Thymus (tissue), 14 donors: ENCODE measurements at places on chromosomes 11 and 22.

- DNase-seq = no peak
Measured at GRCh38 chr11:995044-995751, 41.3 kb downstream of the MUC6 start.

GRCh38 chr22:25666308-25666707 lies 75.7 kb upstream of the MYO18B start:
- no peak for DNase-seq

DNA sequence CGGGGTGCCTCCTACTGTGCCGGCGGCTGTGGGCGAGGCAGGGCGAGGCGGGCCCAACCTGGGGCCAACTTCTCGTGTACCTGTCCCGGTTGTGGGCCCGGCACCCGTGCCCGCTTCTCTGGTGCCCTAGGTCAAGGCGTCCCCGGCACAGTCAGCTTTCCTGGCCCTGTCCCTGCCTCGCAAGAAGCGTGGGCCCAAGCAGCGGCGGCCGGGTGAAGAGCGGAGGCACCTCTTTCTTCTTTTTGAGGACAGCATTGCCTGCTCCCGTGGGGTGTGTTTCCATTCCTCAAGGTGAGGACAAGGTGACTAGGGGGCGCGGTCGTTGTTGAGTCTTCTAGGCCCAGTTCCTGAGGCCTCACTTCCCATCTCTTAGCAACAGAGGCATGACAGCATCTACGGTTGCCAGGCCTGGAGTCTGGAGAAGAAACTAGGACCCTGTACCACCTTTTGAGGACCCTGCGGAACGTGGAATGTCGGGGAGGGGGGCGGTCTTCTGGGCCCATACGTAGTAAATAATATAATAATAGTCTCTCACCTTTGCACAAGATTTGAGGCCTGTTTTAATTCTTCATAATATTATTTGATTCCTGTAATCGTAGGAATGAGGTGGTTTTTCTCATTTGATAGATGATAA lies 418 bp downstream of the ACO2 start:
- DNase-seq = no peak

DNA sequence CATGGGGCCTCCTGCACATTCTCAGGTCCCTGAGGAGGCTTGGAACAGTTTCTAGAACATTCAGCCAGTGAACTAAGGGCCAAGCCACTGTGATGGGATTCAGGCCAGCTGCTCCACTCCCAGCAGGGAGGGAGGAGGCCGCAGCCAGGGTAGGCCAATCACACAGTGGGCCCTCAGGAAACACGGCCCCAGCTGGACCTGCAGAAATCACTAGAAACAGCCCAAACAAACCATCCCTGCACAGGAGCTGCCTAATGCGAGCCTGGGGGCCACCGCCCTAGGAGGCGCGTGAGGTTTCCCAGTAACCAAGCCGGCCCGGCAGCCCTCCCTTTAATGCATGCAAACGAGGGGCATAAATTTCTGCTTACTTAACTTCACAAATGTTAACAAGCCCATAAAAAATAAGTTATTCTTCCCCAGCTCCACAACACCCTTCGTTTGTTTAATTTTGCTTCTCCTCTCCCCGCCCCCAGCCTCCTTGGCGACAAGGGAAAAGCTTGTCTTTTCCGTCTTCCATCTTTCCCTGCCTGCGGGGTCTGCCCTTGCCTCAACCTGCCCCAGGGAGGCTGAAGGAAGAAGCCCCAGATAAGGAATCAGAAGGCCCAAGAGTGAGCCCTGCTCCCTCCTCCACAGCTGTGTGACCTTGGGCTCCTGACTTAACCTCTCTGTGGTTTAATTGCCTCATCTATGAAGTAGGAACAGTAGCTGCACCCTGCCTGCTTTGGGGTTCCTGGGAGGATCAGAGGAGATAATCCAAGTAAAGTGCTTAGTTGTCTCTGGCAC lies 25.7 kb downstream of the ELFN2 start:
- DNase-seq = no peak

- DNase-seq = no peak
Measured at GRCh38 chr11:128484172-128484571, 103.2 kb downstream of the ETS1 start.

GRCh38 chr11:74770456-74770855 lies 21.8 kb downstream of the RNF169 start:
- DNase-seq = no peak

- no peak for DNase-seq
Measured at GRCh38 chr11:115644856-115645255, 140.6 kb upstream of the CADM1 start.

DNA sequence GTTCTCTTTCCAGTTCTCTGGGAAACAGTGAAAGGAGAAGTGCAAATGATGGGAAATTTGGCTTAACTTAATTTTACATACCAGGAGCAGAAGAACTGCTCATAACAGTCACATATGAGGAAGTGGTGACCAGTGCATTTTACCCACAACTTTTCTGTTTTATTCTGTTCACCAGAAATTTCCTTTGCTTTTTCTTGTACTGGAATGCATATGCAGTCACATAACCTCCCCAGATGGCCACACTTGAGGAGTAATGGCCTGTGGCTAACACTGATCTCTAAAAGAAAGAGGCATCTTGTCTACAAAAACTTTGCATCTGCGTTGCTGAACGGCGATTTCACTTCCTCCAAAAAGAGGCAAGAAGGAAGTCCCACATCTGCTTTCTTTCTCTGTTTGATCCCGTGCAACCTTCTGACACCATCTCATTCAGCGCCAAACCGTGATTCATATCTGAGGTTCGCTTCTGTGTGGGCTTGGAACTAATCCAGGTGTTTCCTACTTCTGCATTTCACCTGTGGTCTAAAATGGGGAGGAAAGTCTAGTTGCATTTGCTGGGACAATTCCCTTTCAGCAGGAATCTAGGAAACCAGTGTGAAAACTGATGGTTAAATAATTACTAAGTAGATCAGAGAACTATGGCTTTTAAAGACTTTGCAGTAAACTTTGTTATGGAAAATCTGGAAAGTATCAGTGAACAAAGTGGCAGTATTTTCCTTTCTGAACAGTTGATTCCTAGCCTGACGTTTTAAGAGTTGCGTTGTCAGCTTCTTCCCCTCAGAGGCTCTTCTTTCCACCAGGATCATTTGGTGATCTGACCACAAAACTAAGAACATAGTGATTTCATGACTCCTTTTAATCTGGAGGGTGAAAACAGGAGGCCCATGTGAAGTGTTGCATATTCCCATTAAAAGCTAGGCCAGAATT lies 4.2 kb upstream of the MPEG1 start:
- DNase-seq = peak; percentile 13

DNA sequence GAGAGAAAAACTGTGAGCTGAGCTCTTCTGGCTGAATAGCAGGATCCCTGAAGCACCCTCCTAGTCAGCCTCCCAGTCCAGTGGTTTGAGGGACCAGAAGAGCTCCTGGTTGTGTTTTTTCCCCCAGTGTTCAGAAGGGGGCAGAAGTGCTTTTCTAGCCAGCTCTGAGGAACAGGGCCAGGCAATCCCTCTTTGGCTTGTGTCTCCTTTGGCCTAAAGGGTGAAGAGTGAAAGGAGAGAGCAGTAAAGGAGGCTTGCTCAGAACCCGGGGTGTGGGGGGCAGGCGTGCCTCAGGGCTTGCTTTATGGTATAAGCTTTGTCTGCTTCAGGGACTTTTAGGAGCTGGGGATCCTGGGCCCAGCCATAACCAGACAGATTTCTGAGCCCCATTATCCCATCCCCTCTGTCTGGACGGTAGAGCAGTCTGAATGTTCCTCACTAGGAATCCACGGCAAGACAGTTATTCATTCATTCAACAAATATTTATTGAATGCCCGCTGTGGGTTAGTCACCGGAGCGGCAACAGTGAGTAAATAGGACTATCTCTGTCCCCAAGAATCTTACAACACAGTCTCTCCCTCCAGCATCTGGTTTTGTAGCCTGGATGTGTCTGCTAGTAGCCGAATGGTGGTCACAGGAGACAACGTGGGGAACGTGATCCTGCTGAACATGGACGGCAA lies 14.5 kb downstream of the ACP2 start:
- no peak for DNase-seq

GRCh38 chr11:128653801-128654231 lies 40.1 kb upstream of the FLI1 start:
- no peak for DNase-seq

- DNase-seq = no peak
Measured at GRCh38 chr11:65434667-65435410, 12.2 kb downstream of the NEAT1 start.

- peak; percentile 94 for DNase-seq
Measured at GRCh38 chr11:67317205-67317887, 14.0 kb downstream of the SSH3 start.

- no peak for DNase-seq
Measured at GRCh38 chr11:106925245-106925644, 93.0 kb downstream of the GUCY1A2 start.

- no peak for DNase-seq
Measured at GRCh38 chr22:50031189-50032091, 18.9 kb upstream of the IL17REL start.

- no peak for DNase-seq
Measured at GRCh38 chr11:128198216-128198772, 389.1 kb downstream of the ETS1 start.
